Activated T-helper 1 cell treated with anti-CD3 and anti-CD28 coated beads, Interleukin-12 subunit alpha, Interleukin-12 subunit beta, Interleukin-2, Interleukin-4 antibody, amounts not matched to agents 30 ng/mL and 10 ng/mL and 1 ng/mL, durations not matched to agents 14 hours and 24 hours and 36 hours (primary cell): ENCODE measurements at places on chromosomes 11 and 22.
A peak's percentile ranks its signal among the peaks of the same experiment; 100 is the strongest.

DNA sequence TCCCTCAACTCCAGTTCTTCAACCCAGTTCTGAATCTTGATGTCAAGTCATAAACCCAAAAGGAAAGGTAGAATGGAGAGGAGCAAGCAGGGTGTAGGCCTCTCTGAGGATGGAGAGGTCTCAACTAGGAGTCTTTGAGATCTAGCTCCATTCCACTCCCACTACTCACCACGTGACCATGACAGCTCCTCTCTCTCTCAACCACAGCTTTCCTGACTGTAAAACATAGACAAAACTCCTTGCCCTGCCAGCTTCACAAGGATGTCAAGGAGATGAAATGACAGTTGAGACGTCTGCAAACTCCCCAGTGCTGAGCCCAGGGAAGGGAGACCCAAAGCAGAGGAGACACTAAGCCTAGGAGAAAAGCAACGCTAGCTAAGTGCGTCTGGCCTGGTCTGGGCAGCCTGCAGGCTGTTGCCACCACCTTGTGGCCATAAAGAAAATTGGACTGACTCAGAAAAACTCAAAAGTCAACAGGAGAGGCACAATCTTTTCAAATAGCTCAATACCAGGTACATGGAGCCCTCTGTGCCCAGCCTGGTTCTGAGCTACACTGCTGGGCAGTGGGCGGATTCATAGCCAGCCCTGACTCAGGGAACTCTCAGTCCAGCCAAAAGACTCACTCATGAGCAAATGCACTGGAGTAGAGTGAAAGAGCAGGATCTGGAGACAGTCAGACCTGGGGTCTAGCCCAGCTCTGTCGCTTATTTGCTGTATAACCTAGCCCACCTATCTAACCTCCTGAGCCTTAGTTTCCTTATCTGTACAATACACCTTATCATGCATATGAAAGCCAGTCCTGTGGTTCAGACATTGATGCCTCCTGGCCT, 3.4 kb downstream of the CLPB start:
- DNase-seq: peak; percentile 32

GRCh38 chr11:46315783-46316563, 31.3 kb upstream of the DGKZ start:
- DNase-seq: no peak

- no peak for DNase-seq
Measured at GRCh38 chr11:115300660-115301428, 203.4 kb downstream of the CADM1 start.

- DNase-seq: no peak
Measured at GRCh38 chr22:42194104-42194851, 63.7 kb upstream of the CYP2D6 start.

GRCh38 chr11:64428693-64429092, 69.7 kb downstream of the RPS6KA4 start:
- DNase-seq: no peak

DNA sequence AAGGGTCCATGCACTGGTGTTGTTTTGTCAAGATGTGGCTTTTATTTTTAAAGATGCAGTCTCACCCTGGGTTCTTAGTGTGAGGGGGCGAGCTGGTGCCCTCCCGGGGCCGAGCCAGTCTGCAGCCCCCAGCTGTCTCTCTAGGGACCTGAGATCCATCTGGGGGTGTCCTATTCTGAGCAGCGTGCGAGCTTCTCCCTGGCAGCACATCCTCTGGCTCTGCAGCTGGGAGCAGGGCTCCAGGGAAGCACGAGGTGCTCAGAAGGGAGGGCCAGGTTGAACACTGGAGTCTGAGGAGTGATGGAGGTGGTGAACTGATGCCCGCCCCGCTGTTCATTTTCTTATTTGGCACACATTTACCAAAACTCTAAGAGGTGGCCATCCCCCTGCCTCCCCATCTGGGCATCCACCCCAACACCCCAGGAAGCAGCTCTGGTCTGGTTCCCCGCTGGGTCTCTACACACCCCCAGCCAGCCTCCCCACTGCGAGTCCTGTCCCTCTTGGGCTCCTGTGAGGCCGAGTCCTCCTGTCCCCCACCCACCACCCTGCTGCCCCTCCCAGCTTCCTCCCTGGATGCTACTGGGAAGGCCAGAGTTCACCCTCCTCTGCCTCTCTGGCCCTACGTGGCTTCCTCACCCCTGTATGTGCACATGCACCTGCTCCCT, 956.4 kb downstream of the BRD1 start:
- no peak for DNase-seq

DNA sequence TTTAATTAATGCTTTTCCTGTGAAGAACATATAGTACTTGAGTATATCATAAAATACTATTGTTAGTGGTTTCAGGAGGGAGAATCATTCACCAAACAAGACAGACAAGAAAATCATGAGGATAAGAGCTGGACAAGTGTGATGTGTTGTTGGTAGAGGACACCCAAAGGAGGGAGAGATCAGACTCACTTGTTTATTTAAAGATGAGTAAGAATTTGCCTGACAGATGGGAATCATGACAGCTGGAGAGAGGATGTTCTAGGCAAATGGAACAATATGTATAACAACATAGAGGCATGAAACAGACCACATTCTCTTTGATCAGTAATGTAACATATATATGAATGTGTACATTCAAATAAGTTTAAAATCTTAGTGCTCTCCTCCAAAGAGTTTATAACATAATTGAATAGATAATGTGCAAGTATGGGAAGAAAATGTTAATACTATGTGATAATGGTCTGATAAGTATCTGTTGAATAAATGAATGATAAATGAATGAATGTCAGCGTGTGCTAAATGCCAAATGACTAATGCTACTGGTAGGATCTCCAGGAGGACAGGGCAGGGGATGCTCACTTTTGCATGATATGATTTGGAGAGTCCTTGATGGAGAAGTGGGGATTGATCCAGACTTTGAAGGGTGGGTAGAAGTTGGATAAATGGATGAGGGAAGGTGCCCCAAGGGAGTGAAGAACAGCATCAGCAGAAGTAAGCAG, 228.9 kb upstream of the SORL1-AS1 start:
- no peak for DNase-seq

DNA sequence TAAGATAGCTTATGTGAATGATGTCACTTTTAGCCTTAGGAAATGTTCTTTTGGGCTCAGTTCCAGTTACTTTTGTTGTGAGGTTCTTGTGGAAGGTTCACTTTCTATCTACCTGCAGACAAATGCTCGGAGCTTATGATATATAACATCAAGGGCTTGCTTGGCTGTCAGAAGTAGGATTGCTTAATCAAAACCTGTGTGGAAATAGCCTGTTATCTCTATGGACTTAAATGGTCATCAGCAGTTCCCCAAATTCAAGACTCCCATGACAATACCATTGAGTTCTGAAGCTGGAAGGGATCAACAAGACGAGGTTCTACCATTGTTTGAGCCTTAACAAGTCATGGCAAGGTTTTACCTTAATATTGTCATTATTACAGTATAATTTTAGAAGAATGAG, 43.8 kb downstream of the FLI1 start:
- DNase-seq: no peak

GRCh38 chr11:3156661-3157311, 8.3 kb downstream of the OSBPL5 start:
- no peak for DNase-seq

DNA sequence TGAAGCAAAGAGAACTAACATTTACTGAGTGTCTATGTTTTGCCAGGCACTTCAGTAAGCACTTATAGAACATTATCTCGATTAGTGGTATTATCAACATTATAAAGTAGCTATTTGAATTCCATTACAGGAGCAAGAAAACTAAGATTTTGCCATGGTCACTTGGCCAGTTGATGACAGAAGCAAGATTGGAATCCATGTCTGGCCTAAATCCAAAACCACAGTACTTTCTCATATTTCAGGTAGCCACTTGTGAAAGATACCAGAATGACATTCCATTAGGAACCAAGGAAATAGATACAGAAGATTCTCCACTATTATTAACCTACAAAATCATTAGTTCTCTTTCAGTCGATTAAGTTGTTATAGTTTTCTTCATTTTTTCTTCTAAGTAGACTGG, 691.0 kb upstream of the API5 start:
- DNase-seq: no peak

DNA sequence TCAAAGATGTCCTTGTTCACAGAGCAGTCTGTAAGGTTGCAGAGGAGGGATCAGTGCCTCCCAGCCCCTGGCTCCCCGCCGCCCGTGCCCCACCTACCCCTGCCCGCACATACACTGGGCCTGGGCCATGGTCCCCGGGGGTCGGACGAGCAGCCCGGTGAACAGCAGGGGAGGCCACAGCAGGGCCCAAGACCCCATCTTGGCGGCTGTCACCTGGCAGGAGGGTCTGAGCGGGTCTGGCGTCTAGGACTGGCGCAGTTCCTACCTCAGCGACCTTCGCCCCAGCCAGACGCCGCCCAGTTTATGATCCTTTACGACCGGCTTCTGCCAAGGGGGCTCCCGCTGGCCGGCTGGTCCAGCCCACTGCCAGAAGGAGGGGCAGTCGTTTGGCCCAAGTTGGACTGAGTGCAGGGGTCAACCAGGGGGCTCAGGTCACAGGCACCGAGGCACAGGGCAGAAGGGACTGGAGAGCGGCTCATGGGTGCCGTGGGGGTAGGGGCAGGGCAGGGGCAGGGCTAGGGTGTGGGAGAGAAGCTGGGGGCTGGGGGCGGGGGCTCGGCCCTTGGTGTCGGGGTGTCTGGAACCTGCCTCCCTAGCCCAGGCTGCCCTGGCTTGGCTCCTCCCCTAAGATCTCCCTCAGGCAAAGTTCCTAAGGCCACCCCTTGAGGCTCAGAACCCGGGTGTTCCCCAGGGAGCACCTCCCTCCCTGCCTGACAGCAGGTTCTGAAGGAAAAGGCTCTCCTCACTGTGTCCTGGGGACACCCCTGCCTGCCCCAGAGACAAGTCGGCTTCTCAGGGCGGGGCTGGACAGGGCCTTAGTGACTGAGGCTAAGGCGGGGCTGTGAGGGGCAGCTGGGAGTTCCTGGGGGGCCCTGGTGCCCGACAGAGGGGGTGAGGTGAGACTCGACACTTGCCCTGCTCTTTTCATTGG, at the start of gene CDHR5:
TSS of gene CDHR5 (minus strand) at position 251 of the 931 bp plus-strand sequence. CDS start at position 198, 53 bp downstream.
- DNase-seq: no peak

DNA sequence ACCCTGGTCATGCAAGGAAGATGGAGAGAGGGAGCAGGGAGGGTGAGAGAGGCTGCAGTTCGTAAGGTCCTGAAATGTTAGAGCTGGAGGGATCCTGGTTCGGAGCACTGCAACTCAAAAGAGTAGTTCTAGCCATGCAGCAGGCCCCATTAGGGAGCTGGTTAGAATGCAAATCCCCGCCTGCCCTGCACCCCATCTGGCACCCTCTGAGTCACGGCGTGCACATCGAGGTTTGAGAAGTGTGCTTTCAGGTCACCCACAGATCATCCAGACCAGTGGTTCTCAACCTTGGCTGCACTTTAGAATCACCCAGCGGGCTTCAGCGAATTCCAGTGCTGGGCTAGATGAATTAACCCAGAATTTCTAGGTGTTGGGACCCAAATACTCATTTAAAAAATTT, 48.2 kb downstream of the ST3GAL4 start:
- no peak for DNase-seq

DNA sequence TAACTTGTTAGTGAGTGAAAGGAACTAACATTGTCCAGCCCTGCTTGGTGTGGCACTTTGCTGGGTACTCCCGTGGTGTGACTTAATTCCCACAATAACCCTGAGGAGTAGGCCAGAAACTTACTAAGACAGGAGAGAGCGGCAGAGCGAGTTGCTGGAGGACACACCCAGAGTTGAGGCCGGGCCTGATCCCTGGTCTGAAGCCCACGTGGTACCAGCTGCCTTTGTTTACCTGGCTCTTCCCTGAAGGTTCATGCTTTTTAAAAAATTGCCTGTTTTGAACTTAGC, 594 bp downstream of the MPST start:
- DNase-seq: no peak

GRCh38 chr22:43991316-43992020, 32.6 kb upstream of the PARVB start:
- DNase-seq: no peak

GRCh38 chr11:64285885-64286800, 495 bp downstream of the GPR137 start:
- DNase-seq: no peak

DNA sequence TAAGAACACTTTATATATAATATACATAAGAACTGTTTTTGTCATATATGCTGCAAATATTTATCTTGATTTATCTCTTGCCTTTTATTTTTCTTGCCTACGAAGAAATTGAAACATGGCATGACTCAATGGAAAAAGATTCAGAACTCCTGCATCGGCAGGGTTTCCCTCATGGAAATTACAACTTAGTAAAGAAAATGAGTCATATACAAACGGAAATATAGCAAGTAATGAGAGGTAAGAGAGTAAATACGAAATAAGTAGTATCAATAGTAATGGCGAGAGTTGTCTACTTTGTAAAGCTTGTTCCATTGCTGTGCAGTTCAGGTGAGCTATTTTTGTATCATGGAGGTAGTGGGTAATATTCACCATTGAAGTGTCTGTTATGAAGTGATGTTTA, 350.4 kb downstream of the DDX10 start:
- no peak for DNase-seq

- peak; percentile 42 for DNase-seq
Measured at GRCh38 chr11:118200901-118201680, 23.7 kb downstream of the JAML start.

DNA sequence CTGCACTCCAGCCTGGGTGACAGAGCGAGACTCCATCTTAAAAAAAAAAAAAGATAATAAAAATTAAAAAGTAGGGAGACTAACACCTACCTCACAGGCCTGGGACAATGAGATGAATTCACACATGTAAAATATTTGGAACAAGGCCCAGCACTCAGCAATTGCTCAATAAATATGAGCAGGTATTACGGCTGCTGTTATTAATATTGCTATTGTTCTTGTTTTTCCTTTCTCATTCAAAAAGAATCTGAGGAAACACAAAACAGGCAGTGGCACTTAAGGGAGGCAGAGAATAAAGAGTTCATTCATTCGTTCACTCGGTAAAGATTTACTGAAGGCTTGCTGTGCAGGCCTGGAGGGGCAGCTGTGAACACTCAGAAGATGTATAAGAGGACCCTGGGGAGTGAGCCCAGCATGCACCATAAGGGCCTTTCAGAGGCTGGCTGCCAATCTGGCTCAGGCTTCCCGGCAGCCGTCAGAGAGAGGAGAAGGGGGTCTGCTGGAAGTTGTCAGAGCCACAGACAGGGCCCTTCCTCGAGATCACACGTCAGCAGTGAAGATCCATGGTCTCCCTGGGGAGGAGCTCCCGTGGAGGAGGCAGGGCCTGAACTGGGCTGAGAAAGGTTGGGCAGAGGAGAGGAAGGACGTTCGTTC, 51.6 kb upstream of the TCF20 start:
- no peak for DNase-seq

- DNase-seq: no peak
Measured at GRCh38 chr11:100629671-100630070, 57.4 kb upstream of the ARHGAP42 start.

- DNase-seq: no peak
Measured at GRCh38 chr11:125348141-125348651, 147.9 kb downstream of the FEZ1 start.

- DNase-seq: no peak
Measured at GRCh38 chr22:41123151-41123550, 30.8 kb downstream of the EP300 start.

- DNase-seq: no peak
Measured at GRCh38 chr11:130118636-130119387, 40.8 kb upstream of the ST14 start.

GRCh38 chr22:39580006-39580441, 9.5 kb downstream of the CACNA1I start:
- no peak for DNase-seq

GRCh38 chr11:128733440-128734102, 39.7 kb downstream of the FLI1 start:
- DNase-seq: no peak
